ENCODE measurements at places on chromosomes 11 and 22.

- no peak for DNase-seq
Measured at GRCh38 chr11:58654908-58655296, 32.4 kb downstream of the CNTF start.

- no peak for DNase-seq
Measured at GRCh38 chr11:122275508-122275907, 159.5 kb upstream of the BLID start.

DNA sequence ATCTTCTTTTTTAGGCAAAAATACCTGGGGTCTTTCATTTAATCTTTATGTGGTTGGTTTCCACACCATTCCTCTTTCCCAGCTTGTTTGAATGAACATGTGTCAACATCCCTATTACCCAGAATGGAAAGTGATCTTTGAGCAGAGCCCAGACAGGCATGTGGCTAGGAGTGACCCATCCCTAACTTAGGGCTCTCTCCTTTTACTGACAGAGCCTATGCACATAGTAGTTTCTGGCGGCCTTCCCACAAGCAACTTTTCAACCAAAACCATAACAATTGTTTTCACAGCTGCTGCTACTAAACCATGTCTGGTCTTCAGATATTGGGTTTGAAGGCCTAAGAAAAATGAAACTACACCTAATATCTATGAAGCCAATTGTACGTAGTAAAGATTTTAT is 107.5 kb downstream of the TENM4 start:
- DNase-seq, result no peak

GRCh38 chr11:124844664-124845079 is 20.6 kb upstream of the ROBO3 start:
- DNase-seq, result no peak

- no peak for DNase-seq
Measured at GRCh38 chr22:50532824-50533796, 3.3 kb upstream of the TYMP start.

GRCh38 chr22:28711820-28712777 is 29.5 kb downstream of the CHEK2 start:
- no peak for DNase-seq

DNA sequence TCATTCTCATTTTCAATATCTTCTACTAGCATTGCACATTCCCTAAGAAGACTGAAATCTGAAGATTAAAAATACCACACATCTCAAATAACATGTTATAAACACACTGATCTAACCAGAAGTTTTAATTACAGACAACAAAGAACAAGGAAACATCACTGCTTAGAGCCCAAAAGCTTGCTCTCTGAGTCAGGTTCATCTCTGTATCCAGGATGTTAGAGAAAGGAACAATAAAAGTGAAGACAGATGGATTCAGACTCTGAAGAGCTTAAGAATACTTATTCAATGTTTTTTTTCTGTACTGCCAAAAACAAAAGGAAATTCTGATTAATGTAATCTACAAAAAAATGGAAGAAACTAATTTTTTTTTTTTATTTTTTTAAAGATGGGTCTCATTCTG is 16.5 kb downstream of the RDX start:
- no peak for DNase-seq

DNA sequence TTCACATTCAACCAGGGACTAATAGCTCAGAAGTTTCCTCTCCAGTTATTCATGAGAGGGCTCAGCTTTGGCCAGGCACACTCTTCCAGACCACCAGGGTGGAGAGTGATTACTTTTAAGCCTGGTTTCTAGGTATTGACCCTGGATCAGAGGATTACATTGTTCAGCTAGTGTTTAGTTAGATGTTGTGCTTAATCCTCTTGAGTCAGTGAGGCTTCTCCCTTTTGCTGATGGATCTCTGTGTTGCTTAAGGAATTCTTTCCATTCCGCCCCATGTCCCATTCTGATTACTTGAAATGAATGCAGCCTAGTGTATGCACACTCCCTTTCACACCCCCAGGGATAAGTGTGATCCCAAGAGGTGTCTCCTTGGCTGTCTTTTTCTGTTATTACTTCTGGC is 271.7 kb upstream of the ANO5 start:
- DNase-seq, result no peak

- no peak for DNase-seq
Measured at GRCh38 chr22:37197451-37198257, 9.6 kb upstream of the C1QTNF6 start.

DNA sequence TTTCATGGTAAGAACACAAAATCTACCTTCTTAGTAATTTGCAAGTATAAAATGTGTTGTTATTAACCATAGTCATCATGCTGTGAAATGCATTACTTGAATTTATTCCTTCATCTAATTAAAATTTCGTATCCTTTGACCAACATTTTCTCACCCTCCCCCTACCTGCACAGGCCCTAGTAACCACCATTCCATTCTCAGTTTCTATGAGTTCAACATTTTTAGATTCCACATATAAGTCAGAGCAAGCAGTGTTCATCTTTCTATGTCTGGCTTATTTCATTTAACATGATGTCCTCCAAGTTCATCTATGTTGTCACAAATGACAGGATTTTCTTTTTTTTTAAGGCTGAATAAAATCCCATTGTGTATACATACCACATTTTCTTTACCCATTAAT is 43.5 kb upstream of the CCDC179 start:
- no peak for DNase-seq

DNA sequence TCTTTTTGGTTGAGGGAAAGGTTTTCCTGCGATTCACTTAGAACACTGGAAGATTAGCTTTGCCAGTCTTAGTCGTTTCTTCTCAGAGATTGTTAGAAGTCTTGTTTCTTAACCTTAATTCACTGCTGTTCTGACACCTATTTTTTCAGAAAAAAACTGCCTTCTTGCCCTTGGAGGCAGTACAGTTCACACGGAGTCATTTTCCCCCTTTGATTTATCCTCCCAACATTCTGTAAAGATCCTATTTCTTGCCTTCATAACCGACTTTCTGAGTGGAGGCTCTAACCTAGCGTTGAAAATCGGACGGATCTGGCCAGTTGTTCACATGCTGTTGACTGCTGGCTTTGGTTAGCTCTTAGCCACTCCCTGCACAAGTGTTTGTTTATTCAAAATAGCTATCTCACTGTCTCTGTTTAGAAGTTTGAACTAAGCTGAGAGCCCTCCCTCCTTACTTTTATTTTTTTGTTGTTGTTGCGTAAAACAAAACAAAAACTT is 737 bp downstream of the BCL2L13 start:
- peak; percentile 2 for DNase-seq

GRCh38 chr11:125950178-125950490 is 4.3 kb downstream of the VSIG10L2 start:
- no peak for DNase-seq

GRCh38 chr11:126132319-126132718 is 69.7 kb upstream of the CDON start:
- no peak for DNase-seq

- no peak for DNase-seq
Measured at GRCh38 chr11:61682906-61683675, 2.9 kb downstream of the DAGLA start.

GRCh38 chr11:2250485-2250884 is 19.9 kb downstream of the ASCL2 start:
- no peak for DNase-seq

DNA sequence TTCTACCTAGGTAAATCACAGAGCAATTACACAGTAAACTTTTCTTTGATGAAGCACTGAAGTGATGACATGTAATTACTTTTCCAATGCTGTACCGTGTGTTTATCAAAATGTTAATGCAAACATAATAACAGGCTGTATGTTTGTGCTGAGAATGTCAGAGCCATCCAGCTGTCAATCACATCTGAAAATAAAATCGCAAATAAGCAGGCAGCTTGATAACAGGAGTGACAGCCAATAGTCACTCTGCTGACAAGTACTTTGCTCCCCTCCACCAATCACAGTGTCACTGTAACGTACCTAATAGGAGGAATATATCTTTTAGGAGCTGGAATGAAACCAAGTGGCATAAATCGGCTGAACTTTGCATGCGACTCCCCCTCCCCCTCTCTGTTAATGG is 119.7 kb downstream of the KIRREL3 start:
- DNase-seq, result no peak

- DNase-seq, result no peak
Measured at GRCh38 chr22:43300891-43301676, 42.1 kb downstream of the SCUBE1 start.

DNA sequence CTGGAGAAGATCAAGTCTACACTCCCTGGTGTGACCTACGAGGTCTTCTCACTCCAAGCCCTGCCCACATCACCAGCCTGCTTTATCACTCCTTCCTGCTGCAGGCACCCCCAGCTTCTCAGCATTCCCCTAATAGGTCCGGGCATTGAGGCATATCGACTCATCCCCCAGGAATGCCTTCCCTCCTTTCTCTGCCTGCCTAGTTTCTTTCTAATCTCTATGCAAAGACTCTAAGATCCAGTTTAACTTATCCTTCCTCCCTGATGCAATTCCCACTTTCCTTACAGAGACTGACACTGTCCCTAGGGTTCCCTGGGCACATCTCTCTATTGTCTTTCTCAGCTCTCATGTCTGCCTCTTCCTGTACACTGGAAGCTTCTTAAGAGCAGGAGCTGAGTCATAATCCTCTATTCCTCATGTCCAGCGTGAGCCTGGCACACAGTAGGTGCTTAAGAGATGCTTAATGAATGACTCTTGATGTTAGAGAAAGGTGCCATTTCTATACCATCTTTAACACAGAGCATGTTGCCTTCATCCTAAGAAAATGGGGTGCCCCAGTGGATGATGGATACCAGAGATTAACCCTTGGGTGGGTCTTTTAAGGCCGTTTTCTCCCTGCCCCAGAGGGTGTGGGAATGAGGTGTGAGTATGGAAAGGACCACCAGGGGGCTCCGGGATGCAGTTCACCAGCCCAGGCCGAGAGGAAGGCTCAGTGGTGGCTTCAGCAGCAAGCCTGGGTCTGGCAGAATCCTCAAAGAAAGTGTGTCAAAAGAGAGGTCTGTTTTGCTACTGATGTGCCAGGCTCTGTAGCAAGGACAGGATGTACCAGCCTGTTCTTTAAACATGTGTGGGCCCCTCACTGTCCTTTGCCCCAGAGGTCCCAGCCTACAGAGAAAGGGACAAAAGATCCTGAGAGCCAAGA is 34.7 kb downstream of the PARVA start:
- no peak for DNase-seq

DNA sequence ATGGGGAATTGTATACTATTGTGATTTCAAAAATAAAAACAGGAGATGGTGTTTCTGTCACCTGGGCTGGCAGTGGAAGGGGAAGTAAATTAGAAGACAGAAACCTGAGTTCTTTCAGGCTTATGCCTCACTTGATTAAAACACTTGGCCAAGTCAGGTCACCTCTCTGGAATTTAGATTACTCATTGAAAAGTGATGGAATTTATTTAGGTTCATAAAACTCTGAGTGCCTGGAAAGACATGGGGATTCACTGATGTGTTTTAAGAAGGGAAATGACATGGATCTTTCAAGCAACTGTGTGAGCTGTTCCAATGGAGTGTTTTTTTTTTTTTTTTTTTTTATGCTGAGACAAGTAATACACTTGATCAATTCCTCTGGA is 400.1 kb downstream of the TMEM135 start:
- no peak for DNase-seq

- DNase-seq, result no peak
Measured at GRCh38 chr11:117977029-117977428, 9.2 kb upstream of the IL10RA start.

DNA sequence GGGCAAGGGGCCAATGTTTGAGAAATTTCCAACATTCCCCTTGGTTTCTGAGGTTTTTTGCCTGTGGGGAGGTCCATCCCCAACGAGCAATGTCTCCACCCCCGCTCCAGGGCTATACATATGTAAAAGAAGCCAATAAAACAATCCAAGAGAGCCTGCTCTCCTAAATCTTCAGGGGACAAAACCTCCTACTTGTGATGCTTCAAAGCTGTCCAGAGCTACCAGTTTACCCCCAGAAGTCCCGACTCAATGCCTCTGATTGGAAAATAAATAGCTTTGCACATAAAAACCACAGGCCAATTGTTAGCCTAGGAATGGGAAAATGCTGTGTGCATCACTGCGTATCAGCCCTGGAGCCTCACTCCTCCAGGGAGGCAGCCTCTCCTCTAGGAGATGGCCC is 66.0 kb upstream of the PAX6 start:
- no peak for DNase-seq

- DNase-seq, result no peak
Measured at GRCh38 chr11:107751082-107751481, 39.2 kb upstream of the SLN start.

- DNase-seq, result no peak
Measured at GRCh38 chr11:31821766-31822165, 10.6 kb upstream of the PAX6 start.

DNA sequence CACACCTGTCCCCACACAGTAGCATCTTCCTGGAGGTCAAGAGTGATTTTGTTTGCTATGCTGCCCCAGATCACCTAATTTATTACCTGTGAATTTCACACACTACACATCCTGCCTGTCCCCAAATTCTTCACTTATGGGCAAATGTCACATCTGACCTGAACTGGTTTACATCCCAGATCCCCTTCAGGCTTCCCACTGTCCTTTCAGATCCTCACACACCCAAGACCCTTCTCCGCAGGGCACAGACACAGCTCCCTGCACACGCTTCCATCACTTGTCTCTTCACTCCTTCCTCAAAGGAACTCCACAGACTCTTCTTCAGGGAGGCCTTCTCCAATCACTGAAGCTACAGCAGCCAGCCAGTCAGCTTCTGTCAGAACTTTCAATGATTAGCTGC is 118.7 kb upstream of the IGLL5 start:
- DNase-seq, result no peak

GRCh38 chr11:62171261-62171723 is 18.7 kb upstream of the SCGB1D1 start:
- DNase-seq, result peak; percentile 56

DNA sequence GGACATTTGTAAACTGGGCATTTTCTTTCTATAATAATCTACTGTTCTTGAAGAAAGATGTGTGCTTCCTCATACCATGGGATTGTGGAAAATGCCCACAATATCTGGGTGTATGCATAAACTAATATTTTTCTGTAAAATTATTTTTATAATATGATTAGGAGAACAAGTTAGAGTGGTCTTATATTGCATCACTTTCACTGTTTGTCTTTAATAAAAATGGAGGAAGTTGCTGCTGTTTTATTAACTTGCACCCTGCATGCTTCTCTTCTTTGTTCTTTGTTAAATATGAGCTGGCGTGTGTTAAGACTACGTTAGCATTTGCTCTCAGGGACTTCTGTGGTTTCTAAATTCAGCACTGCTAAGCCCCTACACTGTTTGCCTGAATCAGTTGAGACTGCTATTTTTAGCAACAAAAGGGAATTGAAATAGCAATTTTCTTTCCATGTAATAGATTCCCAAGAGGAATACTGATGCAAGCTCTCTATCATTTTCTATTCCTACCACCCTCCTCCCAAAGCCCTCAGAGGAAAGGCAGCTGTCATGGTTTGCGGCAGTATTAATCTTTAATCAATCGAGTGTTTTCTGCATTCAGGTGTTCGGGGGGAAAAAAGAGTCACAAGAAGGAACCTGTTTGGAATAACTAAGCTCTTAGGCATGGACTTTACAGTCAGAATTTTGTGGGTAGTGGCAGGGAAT is 56.1 kb downstream of the HSD17B12 start:
- DNase-seq, result no peak

GRCh38 chr22:37601540-37602442 is 6.8 kb upstream of the GGA1 start:
- DNase-seq, result no peak

Data from stimulated activated CD4-positive, alpha-beta T cell treated with anti-CD3 and anti-CD28 coated beads, TNF-alpha, amount 100 ng/mL, for 24 hours (primary cell).